ENCODE measurements at places on chromosomes 1 and 21. TPM values are rescaled to one million over a fixed set of nuclear protein-coding genes. Genes with fewer than 3 reads are reported as not detected.

DNA sequence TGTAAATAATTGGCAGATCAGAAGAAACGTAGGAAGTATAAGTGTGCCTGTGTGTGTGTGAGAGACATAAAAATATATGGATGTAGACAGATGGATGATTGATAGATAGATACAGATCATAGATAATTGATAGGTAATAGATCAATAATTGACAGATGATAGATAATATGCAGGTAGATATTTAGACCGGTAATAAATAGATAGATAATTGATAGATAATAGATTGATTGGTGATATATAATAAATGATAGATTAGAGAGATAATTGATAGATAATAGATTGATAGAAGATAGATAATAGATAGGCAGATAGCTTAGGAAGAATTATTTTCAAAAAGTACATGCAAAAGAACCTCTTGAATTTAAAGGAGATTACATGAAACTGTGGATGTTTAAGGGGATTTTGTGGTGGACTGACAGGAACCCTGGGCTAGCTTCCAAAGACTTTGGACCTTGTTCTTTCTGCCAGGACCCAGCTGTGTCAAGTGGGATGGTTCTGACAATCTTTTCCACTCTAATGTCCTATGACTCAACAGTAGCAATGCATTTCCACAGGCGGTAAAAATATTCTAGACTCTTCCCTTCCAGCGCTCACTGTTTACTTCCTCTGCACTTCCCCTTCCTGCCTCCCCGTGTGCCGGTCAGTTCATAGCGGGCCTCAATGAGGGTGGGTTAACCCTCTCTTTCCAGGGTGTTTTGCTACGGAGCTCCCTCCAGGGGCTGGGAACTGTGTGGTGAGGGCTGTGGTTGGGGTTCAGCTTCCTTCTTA is 39.4 kb downstream of the KCNJ15 start:
- no peak for DNase-seq

- DNase-seq: peak; percentile 51
These were observed 7.8 kb downstream of the C1orf162 start for GRCh38 chr1:111481387-111482221.

Gene MCOLN2
- 54.8 TPM for total RNA-seq

Gene PGBD5
- total RNA-seq: 0.10 TPM
